ENCODE measurements at places on chromosomes 4 and X.

DNA sequence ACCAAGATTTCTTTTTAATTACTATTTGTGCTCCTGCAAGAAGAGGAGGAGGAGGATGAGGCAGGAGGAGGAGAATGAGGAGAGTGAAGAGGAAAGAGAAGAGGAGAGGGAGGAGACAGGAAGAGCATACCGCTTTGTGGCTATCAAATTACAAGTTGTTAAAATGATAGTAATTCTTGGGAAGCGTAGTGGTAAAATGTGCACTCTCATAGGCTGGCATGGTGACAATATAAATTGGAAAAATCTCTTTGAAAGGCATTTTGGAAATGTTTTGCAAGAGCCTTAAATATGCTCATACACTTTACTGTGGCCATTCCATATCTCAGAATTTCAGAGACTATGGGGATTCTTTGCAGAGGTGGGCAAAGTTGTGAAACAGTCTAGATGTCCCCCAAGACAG, 53.2 kb downstream of the MXRA5 start:
- DNase-seq: no peak

DNA sequence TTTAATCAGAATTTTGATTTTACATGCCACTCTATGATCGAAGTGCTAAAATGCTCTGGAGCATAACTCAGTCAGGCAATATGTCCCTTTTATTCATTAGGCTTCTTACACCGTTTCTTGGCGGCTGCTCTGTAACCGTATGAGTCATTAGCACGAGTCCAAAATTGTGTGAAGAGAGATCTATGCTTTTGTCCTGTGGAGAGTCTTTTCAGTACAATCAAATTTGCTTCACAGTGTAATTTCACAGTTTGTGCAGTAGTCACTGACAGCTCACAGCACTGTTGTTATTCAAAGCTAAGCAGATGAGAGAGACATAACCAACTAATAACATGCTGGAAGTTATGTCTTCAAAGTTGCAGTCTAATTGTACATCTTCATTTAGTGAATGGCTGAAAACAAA, 167.8 kb downstream of the PCDH10 start:
- no peak for DNase-seq

- no peak for DNase-seq
Measured at GRCh38 chr4:96912716-96913115, 1072.8 kb downstream of the PDHA2 start.

GRCh38 chrX:154084449-154085300, 12.8 kb downstream of the MECP2 start:
- no peak for DNase-seq

DNA sequence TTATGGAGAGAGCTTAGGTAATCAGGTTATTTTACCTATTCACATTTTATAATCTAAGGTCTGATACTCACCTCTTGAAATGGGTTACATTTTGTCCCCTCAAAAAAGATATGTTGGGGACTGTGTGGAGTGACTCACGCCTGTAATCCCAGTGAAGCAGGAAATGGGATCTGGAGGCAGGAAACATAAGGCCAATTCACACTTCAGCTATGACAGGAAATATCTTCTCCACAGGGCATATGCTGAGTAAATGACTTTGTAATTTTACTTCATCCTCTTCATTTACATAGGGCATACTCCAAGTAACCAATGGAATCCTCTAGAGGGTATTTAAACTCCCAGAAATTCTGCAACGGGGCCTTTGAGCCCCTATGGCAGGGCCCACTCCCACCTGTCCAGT, 54.8 kb upstream of the ZMAT1 start:
- no peak for DNase-seq

- no peak for DNase-seq
Measured at GRCh38 chr4:97548186-97548585, 595.1 kb downstream of the STPG2 start.

DNA sequence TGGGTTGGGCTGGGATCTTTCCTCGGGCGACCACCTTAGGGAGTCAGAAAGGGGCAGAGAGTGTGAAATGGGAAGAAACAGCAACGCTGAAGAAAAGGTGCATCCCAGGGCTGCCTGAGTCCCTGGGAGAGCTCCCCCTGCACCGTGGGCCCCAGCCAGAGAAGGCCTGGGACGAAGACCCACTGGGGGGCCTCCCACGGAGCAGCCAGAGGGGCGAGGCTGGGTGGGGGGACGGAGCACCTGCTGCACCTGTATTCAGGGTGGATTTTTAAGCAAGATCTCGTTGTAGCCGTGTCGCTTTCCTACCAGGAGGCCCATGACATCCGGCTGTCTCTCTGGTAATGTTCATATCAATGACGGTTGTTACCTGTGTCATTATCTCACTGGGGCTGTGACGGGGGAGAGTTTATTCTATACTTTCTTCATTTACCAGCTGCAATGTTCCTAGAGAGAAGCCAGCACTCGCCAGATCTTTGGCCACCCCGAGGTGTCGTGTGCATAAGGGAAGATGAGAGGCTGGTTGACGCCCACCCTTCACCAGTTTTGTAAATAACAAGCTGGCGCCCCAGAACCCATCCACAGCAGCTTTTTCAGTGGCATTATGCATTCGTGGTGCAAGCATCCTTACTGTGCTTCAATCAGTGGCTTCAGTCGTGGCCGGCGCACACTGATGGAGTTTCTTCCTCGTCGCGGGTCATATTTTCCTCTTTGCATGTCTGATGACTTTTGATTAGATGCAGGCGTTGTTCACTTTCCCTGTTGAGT, 5.6 kb upstream of the PCGF3 start:
- no peak for DNase-seq

DNA sequence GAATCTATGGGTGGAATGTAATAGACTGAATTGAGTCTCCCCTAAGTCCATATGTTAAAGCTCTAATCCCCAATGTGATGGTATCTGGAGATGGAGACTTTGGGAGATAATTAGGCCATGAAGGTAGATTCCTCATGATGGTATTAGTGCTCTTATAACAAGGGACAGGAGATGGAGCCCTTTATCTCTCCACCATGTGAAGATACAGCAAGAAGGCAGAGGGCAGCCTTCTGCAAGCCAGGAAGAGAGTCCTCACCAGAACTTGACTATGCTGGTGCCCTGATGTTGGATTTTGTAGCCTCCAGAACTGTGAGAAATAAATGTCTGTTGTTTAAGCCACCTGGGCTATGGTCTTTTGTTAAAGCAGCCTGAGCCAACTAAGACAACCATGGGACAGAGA, 76.4 kb upstream of the F8A3 start:
- DNase-seq: no peak

- DNase-seq: no peak
Measured at GRCh38 chr4:159823743-159824142, 720.9 kb downstream of the RAPGEF2 start.

DNA sequence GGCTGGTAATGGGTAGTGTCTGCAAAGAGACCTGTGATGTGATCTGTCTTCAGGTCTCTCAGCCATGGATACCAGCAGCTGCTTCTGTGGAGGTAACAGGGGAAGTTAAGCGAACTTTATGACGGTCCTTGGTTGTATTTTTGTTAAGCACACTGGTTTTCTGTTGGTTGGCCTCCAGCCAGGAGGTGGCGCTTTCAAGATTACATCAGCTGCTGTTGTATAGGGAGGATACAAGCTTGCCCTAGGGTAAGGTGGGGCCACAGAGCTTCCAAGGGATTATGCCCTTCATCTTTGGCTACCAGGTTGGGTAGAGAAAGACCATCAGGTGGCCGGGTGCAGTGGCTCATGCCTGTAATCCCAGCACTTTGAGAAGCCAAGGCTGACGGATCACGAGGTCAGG, 834.2 kb upstream of the GALNTL6 start:
- no peak for DNase-seq

GRCh38 chr4:53132132-53132891, 233.5 kb downstream of the SCFD2 start:
- no peak for DNase-seq

DNA sequence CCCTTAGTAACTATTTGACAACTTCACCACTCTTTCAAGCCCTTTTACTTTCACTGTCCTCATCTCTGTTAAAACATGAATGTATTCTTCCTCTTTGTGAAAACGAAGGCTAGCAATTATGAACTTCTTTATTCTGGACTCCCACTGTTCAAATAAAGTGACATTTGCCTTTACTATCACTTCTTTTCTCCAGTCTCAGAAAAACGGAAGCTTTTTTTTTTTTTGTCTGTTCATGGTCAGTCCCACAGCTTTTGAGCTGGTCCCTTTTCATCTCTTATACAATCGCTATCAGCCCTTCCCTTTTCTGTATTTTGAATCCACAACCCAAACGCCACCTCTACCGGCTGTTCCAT, 327.7 kb downstream of the DKK2 start:
- no peak for DNase-seq

- no peak for DNase-seq
Measured at GRCh38 chrX:2894885-2895292, 34.2 kb downstream of the ARSD start.

DNA sequence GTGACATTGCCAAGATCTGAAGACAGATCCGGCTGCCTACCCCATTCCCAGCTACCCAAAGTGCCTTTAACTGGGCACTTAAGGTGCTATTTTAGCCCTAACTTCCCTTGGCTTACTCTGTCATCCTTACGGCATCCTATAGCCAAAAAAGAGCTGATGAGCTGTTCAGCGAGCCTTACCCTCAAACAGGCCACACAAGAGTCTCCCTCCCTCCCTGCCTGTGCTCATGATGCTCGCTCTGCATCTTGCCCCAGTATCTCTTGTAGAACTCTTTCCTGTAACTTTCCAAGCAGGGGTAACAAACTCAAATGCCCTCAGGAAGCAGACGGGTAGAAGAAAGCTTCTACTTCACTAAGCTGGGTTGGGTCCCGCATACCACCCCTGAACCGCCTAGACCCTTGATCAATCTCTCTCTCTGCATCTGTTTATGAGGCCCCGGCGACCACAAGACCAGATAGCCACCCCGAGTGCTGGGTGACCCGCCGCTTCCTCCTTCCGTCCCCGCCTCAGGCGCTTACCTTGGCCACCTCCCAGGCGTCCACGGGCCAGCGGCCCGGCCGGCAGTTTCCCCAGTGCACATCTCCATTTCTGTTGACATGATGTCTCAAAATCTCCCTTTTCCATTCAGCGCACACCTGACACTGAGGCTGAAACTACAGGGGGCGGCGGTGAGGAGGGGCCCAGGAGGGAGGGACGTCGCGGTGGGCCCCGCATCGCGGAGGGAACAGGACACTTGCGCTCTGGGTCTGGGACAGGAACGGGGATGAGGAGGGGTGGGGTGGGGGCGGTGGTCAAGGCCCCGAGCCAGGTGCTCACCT, 663 bp downstream of the CXorf38 start:
- peak; percentile 15 for DNase-seq

DNA sequence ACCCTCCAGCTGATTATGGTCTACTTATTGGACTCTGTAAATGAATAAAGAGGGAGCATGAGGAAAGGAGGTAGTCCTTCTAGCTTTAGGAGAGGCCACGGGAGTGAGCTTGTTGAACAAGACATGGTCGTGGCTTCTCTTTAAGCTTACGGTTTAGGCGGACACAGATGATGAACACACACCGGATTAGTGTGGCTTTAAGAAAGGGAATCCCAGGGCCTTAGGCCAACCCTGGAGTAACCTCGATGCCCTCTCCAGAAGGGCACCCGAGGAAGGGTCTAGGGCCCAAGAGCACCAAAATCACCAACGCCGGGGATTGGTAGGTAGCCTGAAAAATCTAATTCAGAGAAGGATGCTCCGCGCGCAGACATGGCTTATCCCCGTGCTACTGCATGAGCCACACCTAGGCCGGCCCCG, 39.4 kb downstream of the ERVMER34-1 start:
- DNase-seq: no peak

GRCh38 chrX:151085207-151085606, 91.2 kb upstream of the GPR50 start:
- DNase-seq: no peak

DNA sequence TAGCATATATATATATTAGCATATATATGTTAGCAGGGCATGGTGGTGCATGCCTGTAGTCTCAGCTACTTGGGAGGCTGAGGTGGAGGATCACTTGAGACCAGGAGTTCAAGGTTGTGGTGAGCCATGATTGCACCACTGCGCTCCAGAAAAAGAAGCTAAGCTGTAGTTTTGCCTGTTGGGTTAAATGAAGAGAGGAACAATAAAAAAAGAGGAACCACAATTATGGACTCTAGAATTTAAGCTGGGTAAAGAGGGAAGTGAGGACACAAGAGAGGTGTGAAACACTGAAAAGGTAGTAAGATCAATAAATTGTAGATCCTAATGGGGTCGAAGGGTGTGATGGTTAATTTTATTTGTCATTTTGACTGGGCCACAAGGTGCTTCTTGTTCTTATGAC, 40.5 kb upstream of the HSD17B10 start:
- DNase-seq: no peak

DNA sequence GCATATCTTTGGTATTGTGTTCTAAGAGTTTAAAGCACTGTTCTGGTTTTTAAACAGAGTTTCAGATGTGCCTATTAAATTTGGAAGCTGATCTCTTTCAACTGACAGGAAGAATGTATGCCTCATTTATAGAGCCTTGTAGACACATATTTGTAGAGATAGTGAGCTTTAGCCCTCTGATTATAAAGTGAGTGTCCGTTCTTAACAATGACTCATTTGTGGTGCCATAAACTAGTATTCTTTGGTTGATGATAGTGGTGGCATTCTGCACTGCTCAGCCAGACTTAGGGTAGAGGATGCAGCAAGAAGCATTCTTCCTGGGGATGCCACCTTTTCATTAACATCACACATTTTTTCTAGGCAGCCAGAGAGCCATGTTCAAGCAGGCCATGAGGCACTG, 121.7 kb downstream of the TLL1 start:
- DNase-seq: no peak

- DNase-seq: no peak
Measured at GRCh38 chr4:11565899-11566298, 137.2 kb upstream of the HS3ST1 start.

GRCh38 chr4:109191216-109191615, 111.2 kb downstream of the COL25A1 start:
- DNase-seq: no peak

GRCh38 chr4:182188622-182189021, 54.6 kb upstream of the TENM3 start:
- DNase-seq: no peak

GRCh38 chrX:136694431-136695087, 46.6 kb downstream of the CD40LG start:
- no peak for DNase-seq

GRCh38 chr4:78296261-78296660, 239.1 kb downstream of the FRAS1 start:
- no peak for DNase-seq

GRCh38 chr4:13678186-13678924, 50.8 kb upstream of the BOD1L1 start:
- DNase-seq: no peak

- no peak for DNase-seq
Measured at GRCh38 chrX:19127649-19128168, 5.4 kb upstream of the ADGRG2 start.

GRCh38 chrX:30343206-30343605, 34.0 kb upstream of the NR0B1 start:
- no peak for DNase-seq

DNA sequence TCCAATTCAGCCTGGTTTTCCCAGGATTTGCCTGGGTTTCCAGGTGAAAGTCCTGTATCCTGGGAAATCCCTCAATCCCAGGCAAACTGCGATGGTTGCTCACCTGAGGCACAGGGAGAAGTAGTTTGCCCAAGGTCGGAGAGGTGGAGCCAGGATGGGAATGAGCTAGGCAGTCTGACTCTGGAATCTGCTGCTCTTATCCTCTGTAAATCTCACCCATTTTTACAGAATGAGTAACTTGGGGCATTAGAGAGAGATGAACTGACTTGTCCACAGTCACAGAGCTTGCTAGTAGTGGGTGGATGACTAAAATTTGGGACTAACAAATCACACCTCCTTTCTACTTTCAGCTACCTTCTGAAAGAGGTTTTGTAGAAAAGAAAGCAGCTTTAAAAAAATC, 9.8 kb upstream of the ARX start:
- DNase-seq: no peak

Measured in stimulated activated CD8-positive, alpha-beta memory T cell treated with anti-CD3 and anti-CD28 coated beads, Interleukin-12 subunit alpha, Interleukin-12 subunit beta, amount 100 ng/mL, for 4 hours (primary cell).